ENCODE measurements at places on chromosomes 2 and 18.
A peak's percentile ranks its signal among the peaks of the same experiment; 100 is the strongest.

- no peaks in the 10 kb centered on the region for H3K27me3 ChIP-seq
- DNase-seq = no peak
- H3K4me1 ChIP-seq = no peaks in the 10 kb centered on the region
- no peak overlapping the region for H3K4me3 ChIP-seq
- no peak overlapping the region for H3K27ac ChIP-seq
Measured at GRCh38 chr18:36576339-36576738, 252.5 kb downstream of the TPGS2 start.

DNA sequence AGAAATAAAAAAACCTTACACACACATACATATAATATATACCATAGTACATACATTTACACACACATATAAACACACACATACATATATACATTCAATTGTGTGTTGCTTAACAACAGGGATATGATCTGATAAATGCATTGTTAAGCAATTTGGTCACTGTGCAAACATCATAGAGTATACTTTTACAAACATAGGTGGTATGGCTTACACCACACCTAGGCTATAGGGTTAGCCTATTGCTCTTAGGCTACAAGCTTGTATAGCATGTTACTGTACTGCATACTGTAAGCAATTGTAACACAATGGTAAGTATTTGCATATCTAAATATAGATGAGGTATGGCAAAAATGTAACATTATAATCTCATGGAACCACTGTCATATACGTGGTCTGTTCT, 156.8 kb upstream of the ERBB4 start:
- no peak for DNase-seq
- no peaks in the 10 kb centered on the region for H3K36me3 ChIP-seq
- no peak overlapping the region for H3K27ac ChIP-seq
- H3K27me3 ChIP-seq = no peaks in the 10 kb centered on the region
- H3K4me1 ChIP-seq = no peaks in the 10 kb centered on the region
- no peak overlapping the region for H3K4me3 ChIP-seq

- no peak overlapping the region for H3K27ac ChIP-seq
- H3K4me3 ChIP-seq = no peak overlapping the region
- H3K27me3 ChIP-seq = peaks cover 13% of the 10 kb centered on the region
- peak; percentile 14 for DNase-seq
- no peaks in the 10 kb centered on the region for H3K36me3 ChIP-seq
Measured at GRCh38 chr2:36663851-36664695, 32.4 kb upstream of the VIT start.

- H3K4me3 ChIP-seq = peak overlapping the region; percentile 49
- DNase-seq = no peak
- peaks cover 7% of the 10 kb centered on the region for H3K36me3 ChIP-seq
- H3K4me1 ChIP-seq = peaks cover 45% of the 10 kb centered on the region
- peaks cover 5% of the 10 kb centered on the region for H3K27me3 ChIP-seq
- H3K27ac ChIP-seq = peak overlapping the region; percentile 55
Measured at GRCh38 chr2:227816507-227817294, 3.1 kb downstream of the CCL20 start.

- no peak for DNase-seq
- no peak overlapping the region for H3K4me3 ChIP-seq
- no peaks in the 10 kb centered on the region for H3K27me3 ChIP-seq
- H3K4me1 ChIP-seq = peaks cover 34% of the 10 kb centered on the region
- H3K36me3 ChIP-seq = peaks cover 4% of the 10 kb centered on the region
Measured at GRCh38 chr2:177413703-177414102, 21.1 kb downstream of the AGPS start.

- H3K4me3 ChIP-seq = no peak overlapping the region
- peaks cover 72% of the 10 kb centered on the region for H3K4me1 ChIP-seq
- H3K27ac ChIP-seq = no peak overlapping the region
Measured at GRCh38 chr2:73984922-73985307, 205 bp downstream of the TET3 start.

DNA sequence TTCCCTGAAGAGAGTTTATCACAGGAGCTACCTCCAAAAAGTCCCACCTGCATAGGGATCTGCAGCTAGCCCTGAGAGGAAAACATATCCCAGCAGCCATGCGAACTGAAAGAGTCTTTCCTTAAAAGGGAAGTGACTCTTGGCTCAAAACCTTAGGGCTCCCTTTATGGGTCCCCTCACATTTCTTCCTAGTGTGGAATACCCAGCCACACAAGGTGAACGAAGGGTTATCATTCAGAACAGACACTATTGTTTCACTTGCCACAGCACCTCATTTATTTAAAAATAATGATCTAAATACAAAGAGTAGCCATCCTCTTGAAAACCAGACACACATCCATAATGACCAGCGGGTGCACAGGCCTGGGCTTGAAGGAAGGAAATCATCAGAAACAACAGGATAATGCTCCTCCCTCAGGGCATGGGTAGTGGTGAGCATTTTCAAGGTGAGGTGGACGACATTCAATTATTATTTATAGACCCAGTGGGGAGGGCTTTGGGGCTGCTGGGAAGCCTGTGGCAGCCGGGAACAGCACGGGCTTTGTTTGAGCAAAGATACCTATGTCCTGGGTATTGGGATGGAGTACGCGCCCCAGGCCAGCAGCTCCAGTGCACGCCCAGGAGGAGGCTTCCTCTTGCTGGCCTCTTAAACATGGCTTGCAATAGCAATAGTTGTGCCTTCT, 119.0 kb upstream of the ITGA6 start:
- no peaks in the 10 kb centered on the region for H3K36me3 ChIP-seq
- no peaks in the 10 kb centered on the region for H3K4me1 ChIP-seq
- DNase-seq = no peak
- no peak overlapping the region for H3K27ac ChIP-seq
- peaks cover 7% of the 10 kb centered on the region for H3K27me3 ChIP-seq

GRCh38 chr18:8241731-8242130, 367.5 kb upstream of the RAB12 start:
- H3K4me3 ChIP-seq = no peak overlapping the region
- no peaks in the 10 kb centered on the region for H3K27me3 ChIP-seq
- H3K4me1 ChIP-seq = no peaks in the 10 kb centered on the region

DNA sequence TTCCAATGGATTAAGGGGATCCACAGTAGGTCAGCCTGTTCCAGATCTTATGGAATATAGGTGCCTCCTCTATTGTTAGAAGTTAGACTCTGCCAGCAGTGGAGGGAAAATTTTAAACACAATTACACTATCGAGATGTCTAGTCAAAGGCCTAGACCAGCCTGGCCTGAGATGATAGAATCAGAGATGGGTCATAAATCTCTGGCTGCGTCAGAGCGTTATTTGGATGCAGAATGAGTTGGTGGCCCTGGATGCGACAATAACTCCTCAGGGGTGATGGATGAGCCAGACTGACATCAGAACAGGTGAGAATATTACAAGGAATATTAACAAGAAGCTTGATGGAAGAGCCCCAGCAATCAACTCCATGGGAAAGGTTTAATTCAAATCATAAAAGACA, 149.3 kb upstream of the TCF4 start:
- H3K36me3 ChIP-seq = no peaks in the 10 kb centered on the region
- no peak for DNase-seq
- no peaks in the 10 kb centered on the region for H3K27me3 ChIP-seq
- H3K27ac ChIP-seq = no peak overlapping the region
- H3K4me3 ChIP-seq = no peak overlapping the region

All from activated CD4-positive, alpha-beta memory T cell treated with anti-CD3 and anti-CD28 coated beads for 36 hours (primary cell).